ENCODE measurements at places on chromosomes 7 and 10.

DNA sequence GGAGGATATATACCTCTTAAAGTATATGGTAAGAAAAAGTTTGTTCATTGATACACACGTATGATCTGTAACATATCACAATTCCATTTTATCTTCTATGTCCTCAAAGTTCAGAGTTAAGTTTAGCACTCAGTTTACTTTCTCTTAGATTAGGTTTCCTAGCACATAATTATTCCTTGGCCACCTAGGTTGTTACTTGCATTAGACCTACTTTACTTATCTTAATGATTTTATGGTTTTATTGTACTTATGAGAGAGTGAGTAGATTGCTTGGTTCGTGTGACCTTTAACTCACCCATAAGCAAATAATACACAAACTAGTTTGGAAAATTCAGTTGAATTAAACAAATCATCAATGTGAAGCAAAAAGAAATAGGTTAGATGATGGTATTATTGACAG lies 33.9 kb upstream of the SP4 start:
- DNase-seq: no peak

- no peak for DNase-seq
These were observed 3.4 kb upstream of the FAM24B start for GRCh38 chr10:122882766-122883165.

GRCh38 chr7:124762611-124763143 lies 2.9 kb downstream of the GPR37 start:
- no peak for DNase-seq

DNA sequence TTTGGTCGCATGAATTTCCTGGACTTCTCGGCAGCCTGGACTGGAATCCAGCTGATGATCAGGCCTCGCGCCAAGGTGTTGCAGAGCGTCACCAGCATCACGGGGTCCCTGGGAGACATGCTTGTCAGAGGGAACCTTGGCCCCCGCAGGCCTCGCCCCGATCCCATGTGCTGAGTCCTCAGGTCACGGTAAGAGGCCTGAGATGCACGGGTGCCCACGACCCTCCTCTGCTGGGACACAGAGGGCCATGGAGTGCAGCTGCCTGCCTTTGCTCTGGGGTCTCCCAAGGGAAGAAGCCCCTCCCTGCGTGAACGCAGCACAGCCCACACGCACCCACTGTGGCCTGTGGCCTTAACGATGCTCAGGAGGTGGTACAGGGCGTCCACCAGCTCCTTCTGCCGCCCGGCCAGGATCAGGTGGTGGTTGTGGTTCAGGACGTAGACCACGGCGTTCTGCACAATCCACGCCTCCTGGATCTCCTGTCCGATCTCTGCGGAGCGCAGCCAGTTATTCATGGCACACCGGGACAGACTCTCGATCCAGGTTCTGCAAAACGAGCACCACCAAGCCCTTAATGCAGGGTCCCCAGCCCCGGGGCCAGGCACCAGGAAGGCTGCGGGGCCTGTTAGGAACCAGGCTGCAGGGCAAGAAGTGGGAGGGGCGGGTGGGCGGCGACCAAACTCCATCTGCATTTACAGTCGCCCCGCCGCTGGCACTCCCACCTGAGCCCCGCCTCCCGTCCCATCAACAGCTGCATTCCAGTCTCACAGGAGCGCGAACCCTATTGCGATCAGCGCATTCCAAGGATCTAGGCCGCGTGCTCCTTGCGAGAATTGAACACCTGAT lies 29.4 kb downstream of the CFAP46 start:
- no peak for DNase-seq

DNA sequence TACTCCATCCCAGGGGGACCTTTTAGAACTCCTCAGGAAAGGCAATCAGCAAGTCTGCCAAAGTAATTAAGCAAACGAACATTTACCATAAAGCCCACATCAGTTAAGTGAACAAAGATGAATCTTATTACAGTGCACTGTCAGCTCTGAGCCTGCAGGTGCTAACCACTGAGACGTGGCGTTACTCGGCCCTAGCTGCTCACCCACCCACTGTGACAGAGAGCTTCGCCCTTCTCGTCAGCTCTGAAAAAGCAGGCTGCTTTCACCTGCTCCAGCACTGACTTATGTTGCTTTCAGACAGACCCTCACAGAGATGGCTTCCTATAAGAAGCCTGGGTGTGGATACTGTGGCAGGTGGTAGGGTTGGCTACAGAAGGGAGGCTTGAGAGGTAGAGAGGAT lies 57.7 kb upstream of the KCNIP2 start:
- DNase-seq: no peak

- no peak for DNase-seq
These were observed 146.1 kb downstream of the SLIT1 start for GRCh38 chr10:97039538-97040247.

Data from ELR (cell line).